Renal cortical epithelial cell (primary cell): ENCODE measurements at places on chromosomes 13 and 19. TPM values are rescaled to one million over a fixed set of nuclear protein-coding genes. Genes with fewer than 3 reads are reported as not detected.

The SYDE1 gene
- 12.9 and 29.7 TPM in 2 replicates for total RNA-seq

The ZNF571 gene
- total RNA-seq, result 1.9 and 11.6 TPM in 2 replicates

The EDNRB gene
- 0.25 and 0.35 TPM in 2 replicates for total RNA-seq

The SHC2 gene
- total RNA-seq, result 1.0 and 5.1 TPM in 2 replicates

The ANKRD24 gene
- total RNA-seq, result 1.7 TPM in 1 of 2 replicates, not detected in the other

The ZNF607 gene
- total RNA-seq, result 3.0 and 11.4 TPM in 2 replicates
